T-helper 17 cell (primary cell): ENCODE measurements at places on chromosomes 6 and 20. TPM values are rescaled to one million over a fixed set of nuclear protein-coding genes. Genes with fewer than 3 reads are reported as not detected.

The EEF1A2 gene
- 0.99 TPM for total RNA-seq

The PRKN gene
- 8.4 TPM for total RNA-seq

The TTLL9 gene
- not detected for total RNA-seq

The TINAG gene
- total RNA-seq = not detected

The JAG1 gene
- total RNA-seq = 4.3 TPM

The FERMT1 gene
- not detected for total RNA-seq

The ABCF1 gene
- total RNA-seq = 106 TPM

The MATN4 gene
- total RNA-seq = not detected

The FNDC1 gene
- not detected for total RNA-seq

The OR10C1 gene
- not detected for total RNA-seq

The BMP7 gene
- total RNA-seq = not detected

The F13A1 gene
- 305 TPM for total RNA-seq
